ENCODE measurements at places on chromosomes 5 and 9.

- DNase-seq = no peak
Observed at GRCh38 chr5:168357876-168358275, 66.4 kb downstream of the WWC1 start.

DNA sequence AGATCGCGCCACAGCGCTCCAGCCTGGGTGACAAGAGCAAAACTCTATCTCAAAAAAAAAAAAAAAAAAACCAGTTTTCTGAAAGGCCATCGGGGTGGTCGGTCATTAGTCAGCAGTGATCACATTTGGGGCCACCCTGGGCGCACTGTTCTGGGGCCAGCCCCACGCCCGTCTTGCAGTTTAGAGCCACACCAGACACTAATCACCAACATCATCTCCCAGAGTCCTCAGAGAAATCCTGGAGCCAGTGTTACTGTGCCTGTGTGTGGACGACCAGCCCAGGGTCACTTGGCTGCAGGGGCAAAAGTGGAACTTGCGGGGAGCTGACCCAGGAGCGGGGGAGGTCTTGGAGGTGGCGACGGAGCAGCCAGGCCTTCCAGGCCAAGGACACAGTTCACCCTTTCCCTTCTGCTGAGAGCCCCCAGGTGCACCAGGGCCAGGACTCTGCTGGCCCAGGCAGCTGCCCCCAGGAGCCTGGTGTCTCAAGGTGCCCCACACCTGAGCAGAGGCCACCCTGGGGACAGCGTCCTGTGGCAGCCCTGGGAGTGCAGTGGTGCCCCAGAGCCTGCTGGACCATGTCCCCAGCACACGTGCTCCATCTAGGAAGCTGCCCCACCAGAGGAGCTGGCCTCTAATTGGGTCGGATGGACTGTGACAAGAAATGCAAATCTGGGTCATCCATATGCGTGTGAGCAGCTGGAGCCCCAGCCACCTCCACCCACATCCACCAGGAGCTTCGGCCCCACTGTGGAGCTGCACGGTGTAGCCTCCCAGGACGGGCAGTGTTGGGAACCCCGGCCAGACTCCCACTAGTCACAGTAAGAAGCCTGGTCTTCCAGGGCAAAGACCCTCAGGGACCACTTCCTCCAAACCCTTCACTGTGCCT is 51.1 kb downstream of the NEK6 start:
- DNase-seq = no peak

GRCh38 chr9:88051138-88051537 is 76.8 kb upstream of the CDK20 start:
- DNase-seq = no peak

DNA sequence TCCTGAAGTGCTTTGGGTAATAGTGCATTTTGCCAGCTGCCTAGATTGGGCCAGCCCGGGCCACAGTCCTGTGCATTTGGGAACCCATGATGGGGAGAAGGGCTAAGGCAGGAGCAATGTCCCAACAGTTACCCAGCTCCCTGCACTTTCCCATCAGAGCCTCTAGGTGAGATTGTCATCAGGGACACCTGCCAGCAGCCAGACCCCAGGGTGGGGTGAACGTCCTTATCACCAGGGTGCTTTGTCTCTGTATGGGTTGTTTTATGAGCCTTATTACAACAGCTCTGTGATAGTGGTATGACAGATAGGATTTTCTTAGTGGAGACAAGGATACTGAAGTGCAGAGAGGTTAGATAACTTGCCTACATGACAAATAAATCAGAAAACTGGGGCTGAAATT is 365.7 kb downstream of the OSTF1 start:
- no peak for DNase-seq

- no peak for DNase-seq
Observed at GRCh38 chr5:13945271-13945670, 783 bp upstream of the DNAH5 start.

All from activated T-helper 2 cell treated with anti-CD3 and anti-CD28 coated beads, Interferon-gamma antibody, Interleukin-2, Interleukin-4, amounts not matched to agents 10 μg/mL and 5 μg/mL and 100 μg/mL, durations not matched to agents 14 hours and 24 hours and 36 hours (primary cell).